Stimulated activated CD4-positive, alpha-beta T cell treated with anti-CD3 and anti-CD28 coated beads, Interleukin-1b, Interleukin-23, amount 100 ng/mL, for 24 hours (primary cell): ENCODE measurements at places on chromosomes 13 and 19.
A peak's percentile ranks its signal among the peaks of the same experiment; 100 is the strongest.

DNA sequence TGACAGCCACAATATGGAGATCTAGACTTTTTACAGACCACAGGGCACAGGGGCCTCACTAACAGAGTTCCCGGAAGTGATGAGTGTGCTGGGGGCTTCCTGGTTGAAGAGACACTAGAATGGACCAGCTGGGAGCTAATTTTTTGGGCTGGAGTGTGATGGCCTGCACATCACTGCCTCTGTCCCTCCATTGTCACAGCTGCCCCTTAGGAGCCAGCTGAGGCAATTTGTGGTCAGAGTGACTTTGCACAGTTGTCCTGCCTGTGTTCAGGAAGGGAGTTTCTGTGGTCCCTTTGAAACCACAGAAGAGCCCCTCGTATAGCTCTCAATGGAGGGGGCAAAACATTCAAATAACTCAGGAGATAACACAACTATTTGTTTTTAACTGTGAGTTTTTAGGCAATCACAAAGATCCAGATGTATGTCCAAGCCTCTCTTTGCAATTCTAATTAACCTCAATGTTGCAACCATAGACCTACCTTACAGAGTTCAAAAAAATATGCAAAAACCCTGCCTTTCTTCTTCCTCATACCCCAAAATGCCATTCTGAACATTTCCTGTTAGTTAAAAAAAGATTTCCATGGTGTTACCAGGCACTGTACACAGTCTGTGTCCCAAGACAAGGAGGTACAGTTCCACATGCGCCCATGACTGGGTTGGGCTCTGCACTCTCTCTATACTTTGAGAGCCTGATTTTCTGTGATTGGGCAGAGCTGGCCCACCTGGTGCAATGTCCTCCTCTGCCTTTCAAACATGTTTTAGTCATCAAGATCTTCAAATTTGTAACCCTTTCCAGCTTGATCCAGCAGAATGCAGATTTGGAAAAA lies 2.4 kb downstream of the ALOX5AP start:
- no peak for DNase-seq

GRCh38 chr19:58001895-58002369 lies 688 bp downstream of the ZNF606 start:
- no peak for DNase-seq

DNA sequence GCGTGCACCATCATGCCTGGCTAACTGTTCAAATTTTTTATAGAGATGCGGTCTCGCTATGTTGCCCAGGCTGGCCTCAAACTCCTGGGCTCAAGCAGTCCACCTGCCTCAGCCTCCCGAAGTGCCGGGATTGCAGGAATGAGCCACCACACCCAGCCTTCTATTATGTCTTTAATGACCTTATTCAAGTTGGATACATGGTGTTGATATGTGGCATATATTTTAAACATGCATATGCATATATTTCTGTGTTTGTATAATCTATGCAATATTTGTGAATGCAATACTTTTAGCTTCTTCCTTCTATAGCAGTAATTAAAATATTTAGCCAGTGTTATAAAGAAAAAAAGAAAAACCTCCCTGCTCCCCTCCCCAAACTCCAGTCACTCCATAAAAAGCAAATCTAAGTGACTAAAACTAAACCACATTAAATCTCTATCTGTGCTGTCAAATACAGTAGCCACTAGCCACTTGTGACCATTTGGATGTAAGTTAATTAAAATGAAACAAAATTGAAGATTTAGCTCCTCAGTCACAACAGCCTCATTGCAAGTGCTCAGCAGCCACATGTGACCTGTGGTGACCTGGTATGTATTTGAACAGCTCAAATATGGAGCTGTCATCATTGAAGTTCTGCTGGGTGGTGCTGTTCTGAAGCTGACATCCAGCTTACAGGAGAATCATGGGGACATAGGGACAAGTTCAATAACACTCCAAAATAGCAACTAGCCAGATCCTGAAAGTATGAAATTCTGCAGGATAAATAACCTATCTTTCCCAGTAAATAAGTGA lies 27.4 kb downstream of the FCGBP start:
- DNase-seq: no peak

- no peak for DNase-seq
Measured at GRCh38 chr19:33758541-33759013, 38.1 kb upstream of the KCTD15 start.

DNA sequence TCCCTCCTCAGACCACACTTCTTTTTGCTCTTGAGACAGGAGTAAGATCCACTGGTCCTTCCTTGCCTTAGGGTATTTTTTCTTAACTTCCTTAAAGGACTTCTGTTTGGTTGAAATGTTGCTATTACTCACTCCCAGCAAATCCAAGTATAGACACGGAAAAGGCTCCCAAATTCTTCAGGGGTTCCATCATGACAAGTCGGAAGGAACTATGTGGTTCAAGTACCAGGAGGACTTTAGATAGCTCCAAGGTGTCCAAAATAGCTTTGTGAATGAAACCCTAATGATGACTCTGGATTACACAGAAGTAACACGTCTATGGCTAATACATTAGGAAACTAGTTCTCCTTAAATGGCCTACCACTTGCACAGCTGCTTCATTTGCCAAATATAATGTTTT lies 238.7 kb downstream of the KCTD12 start:
- no peak for DNase-seq

- no peak for DNase-seq
Measured at GRCh38 chr19:40990972-40991381, at the start of gene CYP2B6. CYP2B6 (plus strand) TSS chr19:40991282; CDS start chr19:40991306, 24 bp downstream.

GRCh38 chr19:1068009-1069001 lies 1.3 kb downstream of the ARHGAP45 start:
- DNase-seq: no peak

DNA sequence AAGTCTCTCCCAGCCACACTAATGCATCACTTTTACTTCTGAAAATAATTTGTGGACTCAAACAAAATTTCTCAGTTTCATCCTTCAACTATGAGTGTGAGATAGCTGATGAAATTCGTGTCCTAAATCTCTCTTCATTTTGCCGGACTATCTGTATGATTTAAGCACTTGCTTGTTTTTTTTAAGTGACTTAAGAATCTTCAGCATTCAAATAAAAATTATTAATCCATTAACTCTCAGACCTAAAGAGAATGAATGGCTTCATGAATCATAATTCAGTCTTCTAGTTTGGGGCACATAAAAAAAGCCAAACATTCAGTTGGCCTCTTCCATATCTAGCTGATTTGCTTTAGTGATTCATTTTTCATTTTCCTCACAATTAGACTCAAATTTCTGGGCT lies 579.5 kb downstream of the DCT start:
- DNase-seq: no peak

GRCh38 chr13:91346850-91347201 lies 661 bp upstream of the MIR17HG start:
- peak; percentile 40 for DNase-seq

- no peak for DNase-seq
Measured at GRCh38 chr13:74931698-74932433, 550.1 kb downstream of the TBC1D4 start.

GRCh38 chr13:112545856-112546255 lies 42.1 kb downstream of the TUBGCP3 start:
- no peak for DNase-seq

GRCh38 chr19:2711172-2711874 lies 8.8 kb upstream of the GNG7 start:
- DNase-seq: no peak

DNA sequence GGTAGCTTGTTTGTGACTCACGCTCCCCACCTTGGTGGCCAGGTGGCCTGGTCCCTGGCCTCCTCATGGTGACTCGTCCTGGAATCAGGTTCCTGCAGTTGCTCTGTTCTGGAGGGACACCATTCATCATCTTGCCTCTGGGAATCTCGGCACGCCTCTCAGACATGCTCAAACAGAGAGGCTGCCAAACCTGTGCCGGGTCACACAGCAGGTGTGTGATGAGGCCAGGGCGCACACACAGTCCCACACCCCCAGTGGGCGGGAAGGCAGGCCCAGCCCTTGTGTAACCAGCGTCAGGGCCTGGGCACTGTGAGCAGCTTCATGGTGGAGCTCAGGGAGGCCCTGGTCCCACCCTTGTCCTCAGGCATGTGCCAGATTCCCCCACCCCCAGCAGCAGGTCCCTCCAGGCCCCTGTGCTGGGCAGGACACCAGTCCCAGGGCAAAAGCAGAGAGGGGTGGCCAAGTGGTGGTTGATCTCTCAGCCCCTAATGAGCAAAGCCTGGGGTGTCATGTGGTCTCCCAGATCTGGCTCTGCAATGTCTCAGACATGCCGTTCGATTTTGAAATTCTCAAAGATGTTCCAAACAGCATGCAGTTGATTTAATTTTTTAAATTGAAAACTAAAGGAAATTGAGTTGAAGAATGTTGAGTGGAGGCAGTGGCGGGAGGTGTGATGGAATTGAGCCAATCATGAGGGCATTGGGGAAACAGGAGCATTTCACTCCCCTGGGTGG lies 12.1 kb downstream of the CEBPA start:
- no peak for DNase-seq

- DNase-seq: no peak
Measured at GRCh38 chr19:53085496-53085895, 17.7 kb downstream of the ZNF160 start.

DNA sequence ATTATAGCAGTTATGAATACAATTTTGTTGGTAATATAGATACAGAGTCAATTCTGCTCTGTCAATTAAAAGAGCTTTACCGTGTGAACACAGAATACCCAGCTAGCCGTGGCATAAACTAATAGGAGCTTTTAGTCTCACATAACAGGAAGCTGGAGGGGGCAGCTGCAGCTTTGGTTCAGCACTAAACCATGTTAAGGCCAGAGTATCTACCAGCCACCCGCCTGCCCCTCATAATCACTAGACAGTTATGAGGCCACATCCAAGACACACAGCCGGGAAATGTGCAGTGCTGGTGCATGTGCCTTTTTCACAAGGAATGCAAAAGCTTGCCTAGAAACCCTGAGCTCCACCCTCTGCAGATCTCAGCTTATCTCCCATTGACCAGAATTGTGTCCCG lies 62.3 kb downstream of the SGCG start:
- DNase-seq: no peak

DNA sequence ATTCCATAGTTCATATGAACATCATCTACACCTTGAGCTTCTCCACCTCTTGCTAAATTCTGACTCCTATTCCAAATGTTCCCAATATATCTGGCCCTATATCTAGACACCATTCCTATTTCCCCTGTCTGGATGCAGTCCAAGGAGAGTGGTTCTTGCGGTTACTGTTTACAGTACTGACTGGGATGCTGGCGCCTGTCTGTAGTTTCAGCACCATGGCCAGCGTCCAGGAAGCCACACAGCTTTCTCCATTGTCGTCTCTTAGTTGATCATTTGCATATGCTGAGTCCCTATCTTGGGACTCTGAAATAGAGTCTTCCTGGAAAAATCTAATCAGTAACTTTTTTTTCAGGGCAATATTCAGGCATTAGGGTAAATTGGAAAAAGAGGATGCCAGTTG lies 14.9 kb downstream of the LAIR2 start:
- peak; percentile 38 for DNase-seq

- no peak for DNase-seq
Measured at GRCh38 chr13:27182844-27183497, 11.4 kb upstream of the USP12 start.

DNA sequence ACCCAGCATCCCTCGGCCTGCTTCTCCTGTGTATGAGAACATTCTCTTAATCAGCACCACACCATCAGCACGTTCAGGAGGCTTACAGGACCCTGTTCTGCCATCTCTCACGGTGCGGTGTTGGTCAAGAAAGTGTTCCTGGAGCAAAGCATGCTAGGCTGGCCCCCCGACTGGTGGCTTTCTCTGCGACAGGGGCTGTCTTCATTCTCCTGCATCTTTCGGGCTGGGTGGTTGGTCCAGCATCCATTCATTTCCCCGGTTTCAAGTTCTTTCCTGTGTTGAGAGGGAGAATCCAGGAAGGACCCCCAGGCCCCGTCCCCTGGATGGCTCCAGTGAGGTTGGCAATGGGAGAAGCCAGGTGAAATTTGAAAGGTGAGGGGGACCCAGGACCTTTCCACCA lies 55.8 kb downstream of the C1QTNF9 start:
- no peak for DNase-seq

- no peak for DNase-seq
Measured at GRCh38 chr13:42276683-42277082, 4.7 kb downstream of the AKAP11 start.

- no peak for DNase-seq
Measured at GRCh38 chr19:3782903-3783302, 3.3 kb downstream of the MATK start.

DNA sequence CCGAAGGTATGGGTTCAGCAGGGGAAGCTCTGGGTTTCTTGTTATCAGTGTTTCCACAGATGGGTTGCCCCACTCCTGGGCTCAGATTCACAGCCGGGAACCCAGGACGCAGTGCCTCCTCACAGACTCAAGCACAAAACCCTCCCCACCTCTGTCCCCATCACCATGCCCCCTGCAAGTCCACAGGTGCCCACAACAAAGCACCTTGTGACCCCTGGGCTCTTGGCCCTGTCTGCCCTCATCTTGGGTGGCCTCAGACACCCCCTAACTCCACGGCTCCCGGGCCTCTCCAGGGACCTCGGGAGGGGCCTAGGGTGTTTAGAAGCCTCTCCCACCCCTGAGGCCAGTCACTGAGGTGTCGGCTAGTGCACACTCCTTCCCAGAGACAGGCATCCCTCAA lies 231.7 kb downstream of the TUBA3C start:
- DNase-seq: no peak

DNA sequence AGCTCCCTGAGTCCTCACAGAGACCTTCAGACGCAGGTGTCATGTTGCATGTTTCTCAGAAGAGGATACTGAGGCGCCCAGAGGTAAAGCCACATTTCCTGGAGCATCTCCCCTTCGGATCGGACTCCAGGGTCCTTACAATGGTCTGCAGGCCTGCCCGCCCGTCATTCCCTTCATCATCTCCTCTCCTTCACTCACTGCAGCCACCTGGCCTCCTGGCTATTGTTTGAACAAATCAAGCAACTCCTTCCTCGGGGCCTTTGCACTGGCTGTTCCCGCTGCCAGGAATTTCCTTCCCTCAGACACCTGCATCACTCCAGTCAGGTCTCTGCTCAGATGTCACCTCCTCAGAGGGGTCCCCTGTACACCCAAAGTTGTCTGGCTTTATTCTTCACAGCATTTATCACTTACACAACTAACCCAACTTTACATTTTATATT lies 20.3 kb downstream of the CEACAM16 start:
- DNase-seq: no peak

GRCh38 chr19:15303105-15303780 lies 29.1 kb downstream of the BRD4 start:
- no peak for DNase-seq

DNA sequence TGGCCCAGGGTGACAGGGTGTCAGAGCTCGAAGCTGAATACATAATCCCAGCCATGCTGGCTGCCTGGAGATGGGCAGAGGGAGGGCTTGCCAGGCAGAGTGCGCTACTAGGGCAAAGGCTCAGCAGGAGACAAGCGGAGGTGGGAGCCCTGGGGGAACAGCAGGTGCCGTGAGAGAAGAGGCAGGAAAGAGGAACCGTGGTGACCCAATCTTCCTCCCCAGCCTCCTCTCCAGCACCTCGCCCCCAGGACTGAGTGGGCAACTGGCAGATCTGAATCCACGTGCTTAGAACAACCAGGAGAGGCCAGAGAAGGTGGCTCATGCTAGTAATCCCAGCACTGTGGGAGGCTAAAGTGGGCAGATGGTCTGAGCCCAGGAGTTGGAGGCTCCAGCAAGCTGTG lies 11.0 kb upstream of the CCL25 start:
- DNase-seq: no peak

GRCh38 chr13:50668691-50669271 lies 174.7 kb downstream of the DLEU7 start:
- DNase-seq: no peak

- DNase-seq: no peak
Measured at GRCh38 chr13:21979161-21979806, 308.4 kb downstream of the FGF9 start.

GRCh38 chr13:67226696-67227095 lies 3.4 kb downstream of the PCDH9 start:
- DNase-seq: no peak

- DNase-seq: no peak
Measured at GRCh38 chr19:38606131-38606530, 11.6 kb downstream of the MAP4K1 start.
